Tibial nerve (tissue), 4 donors: ENCODE measurements at places on chromosomes 11 and 22. TPM values are rescaled to one million over a fixed set of nuclear protein-coding genes. Genes with fewer than 3 reads are reported as not detected.

KDM4E gene
- total RNA-seq, result not detected

OR4D5 gene
- not detected for total RNA-seq

CARNS1 gene
- 1.8 TPM for total RNA-seq

GNAZ gene
- 16.8 TPM for total RNA-seq

SPI1 gene
- total RNA-seq, result 19.8 TPM

APOL3 gene
- 88.6 TPM for total RNA-seq

TP53AIP1 gene
- total RNA-seq, result not detected

PHLDA2 gene
- 5.9 TPM for total RNA-seq

HIC2 gene
- total RNA-seq, result 4.9 TPM

BDNF gene
- not detected for total RNA-seq

TRIM51 gene
- total RNA-seq, result not detected

P4HA3 gene
- 1.4 TPM for total RNA-seq

SAA4 gene
- not detected for total RNA-seq

GAL3ST1 gene
- total RNA-seq, result 19.9 TPM

ATP6V1E1 gene
- 124 TPM for total RNA-seq
